H9 (cell line): ENCODE measurements at places on chromosomes 6 and 20. TPM values are rescaled to one million over a fixed set of nuclear protein-coding genes. Genes with fewer than 3 reads are reported as not detected.

DNA sequence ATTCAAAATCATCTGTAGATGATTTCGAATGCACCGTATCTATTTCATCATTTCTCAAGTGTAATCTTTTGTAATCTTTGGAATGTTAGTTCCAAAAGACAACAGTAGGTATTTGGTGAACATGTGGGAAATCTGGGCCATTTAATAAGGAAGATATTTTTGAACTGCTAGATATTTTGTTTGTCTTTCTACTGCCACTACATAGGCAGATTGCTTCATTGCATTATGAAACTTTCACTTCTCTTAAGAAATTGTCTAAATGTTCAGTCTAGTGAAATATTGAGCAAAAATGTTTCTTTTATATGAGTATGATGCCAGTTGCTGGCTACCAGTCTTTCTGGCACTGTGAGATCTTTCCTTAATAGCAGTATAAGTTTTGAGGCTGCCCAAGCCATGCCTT, 527.8 kb upstream of the RNF217 start:
- no peaks in the 10 kb centered on the region for H3K27me3 ChIP-seq
- H3K4me3 ChIP-seq, result no peak overlapping the region
- H3K4me1 ChIP-seq, result no peaks in the 10 kb centered on the region
- no peak for DNase-seq
- H3K27ac ChIP-seq, result no peak overlapping the region

DNA sequence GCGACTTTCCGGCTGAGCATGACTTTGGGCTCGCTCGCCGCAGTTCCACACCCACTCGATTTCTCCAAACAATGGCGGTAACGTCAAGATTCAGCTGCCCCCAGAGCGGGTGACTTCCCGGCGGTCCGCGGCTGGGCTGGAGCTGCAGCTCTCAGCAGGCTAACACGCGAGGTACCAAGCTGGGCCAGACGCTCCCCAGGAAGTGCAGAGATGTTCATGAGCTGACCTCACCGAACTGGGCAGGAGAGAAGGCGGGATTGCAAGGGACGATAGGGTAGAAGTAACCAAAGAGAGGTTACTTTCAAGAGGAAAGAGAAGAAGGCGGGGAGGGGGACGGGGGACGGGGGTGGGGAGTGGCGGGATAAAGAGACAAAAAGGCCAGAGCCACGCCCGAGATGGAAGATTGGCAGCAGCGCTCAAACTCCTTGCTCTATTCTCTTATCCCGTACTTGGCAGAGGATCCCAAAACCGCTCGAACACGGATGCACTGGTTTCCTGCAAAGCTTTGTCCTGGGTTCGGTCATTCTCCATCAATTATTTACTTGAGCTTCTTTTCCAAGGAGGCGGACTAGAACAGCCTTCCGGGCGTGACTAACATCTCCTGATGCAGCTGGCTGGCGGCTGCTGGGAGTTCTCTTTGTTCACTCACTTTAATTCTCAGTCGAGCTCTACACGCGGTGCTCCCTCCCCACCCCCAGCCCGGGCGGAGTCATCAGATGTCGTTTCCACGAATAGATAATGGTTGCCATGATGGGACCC, at the start of gene MTCL3:
Gene MTCL3, minus strand, starts transcription at position 626 of the 759 bp plus-strand sequence.
- H3K27me3 ChIP-seq, result no peaks in the 10 kb centered on the region
- peak; percentile 83 for DNase-seq
- H3K4me1 ChIP-seq, result no peaks in the 10 kb centered on the region
- H3K36me3 ChIP-seq, result peaks cover 6% of the 10 kb centered on the region
- H3K4me3 ChIP-seq, result peak within 1 kb of the TSS; percentile 95

Gene TSPO2
- not detected in 2 replicates for total RNA-seq

DNA sequence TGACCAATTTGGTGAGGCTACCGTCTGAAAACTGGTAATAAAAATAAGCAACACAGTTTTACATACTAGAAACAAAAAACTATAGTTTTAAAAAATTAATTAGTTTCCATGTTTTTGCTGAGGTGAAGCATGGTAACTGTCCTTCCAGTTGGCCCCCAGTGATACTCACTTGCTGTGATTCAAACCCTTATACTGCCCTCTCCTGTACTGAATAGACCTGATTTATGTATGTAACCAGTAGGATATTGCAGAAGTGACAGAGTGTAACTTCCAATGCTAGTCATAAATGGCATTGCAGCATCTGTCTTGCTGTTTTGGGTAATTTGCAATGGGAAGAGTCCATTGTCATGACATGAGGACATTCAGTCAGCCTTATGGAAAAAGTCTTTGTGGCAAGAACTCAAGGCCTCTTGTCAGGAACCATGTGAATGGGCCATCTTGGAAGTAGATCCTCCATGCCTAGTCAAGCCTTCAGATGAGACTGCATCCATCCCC, 8.9 kb upstream of the CHD6 start:
- no peak overlapping the region for H3K27ac ChIP-seq
- H3K4me3 ChIP-seq, result no peak overlapping the region
- H3K27me3 ChIP-seq, result no peaks in the 10 kb centered on the region
- no peaks in the 10 kb centered on the region for H3K4me1 ChIP-seq
- no peak for DNase-seq

GRCh38 chr20:33985280-33985679, 8.4 kb upstream of the RALY start:
- H3K4me3 ChIP-seq, result no peak overlapping the region
- no peak overlapping the region for H3K27ac ChIP-seq
- no peaks in the 10 kb centered on the region for H3K36me3 ChIP-seq
- no peaks in the 10 kb centered on the region for H3K27me3 ChIP-seq

Gene EGFL8
- 20.8 and 27.2 TPM in 2 replicates for total RNA-seq

- H3K36me3 ChIP-seq, result peaks cover 5% of the 10 kb centered on the region
- no peaks in the 10 kb centered on the region for H3K27me3 ChIP-seq
- no peak overlapping the region for H3K4me3 ChIP-seq
- H3K4me1 ChIP-seq, result no peaks in the 10 kb centered on the region
These were observed 103.0 kb downstream of the DLL1 start for GRCh38 chr6:170187669-170188566.

GRCh38 chr6:72755752-72756151, 133.9 kb downstream of the KCNQ5 start:
- no peaks in the 10 kb centered on the region for H3K4me1 ChIP-seq
- no peaks in the 10 kb centered on the region for H3K36me3 ChIP-seq
- H3K27ac ChIP-seq, result no peak overlapping the region

DNA sequence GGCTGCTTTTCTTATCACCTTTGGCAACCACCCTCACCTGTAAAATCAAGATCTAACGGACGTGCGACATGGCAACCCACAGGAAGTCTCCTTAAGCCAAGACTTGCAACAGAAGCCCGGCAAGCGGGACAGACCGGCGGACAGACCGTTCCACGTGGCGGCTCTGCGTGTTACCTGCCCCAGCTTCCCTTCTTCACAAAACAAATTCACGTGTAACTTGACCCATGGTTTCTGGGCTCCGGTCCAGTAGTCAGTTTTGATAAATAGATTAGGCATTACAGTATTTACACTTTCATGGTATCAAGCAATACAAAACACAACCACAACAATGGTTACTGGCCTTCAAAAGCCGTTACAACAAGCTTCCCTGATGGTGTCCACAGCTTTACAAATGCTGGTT, 133.8 kb downstream of the PRND start:
- no peak overlapping the region for H3K27ac ChIP-seq
- no peak overlapping the region for H3K4me3 ChIP-seq
- H3K4me1 ChIP-seq, result no peaks in the 10 kb centered on the region
- peaks cover 25% of the 10 kb centered on the region for H3K36me3 ChIP-seq
- no peaks in the 10 kb centered on the region for H3K27me3 ChIP-seq

Gene C2
- 0.66 and 0.86 TPM in 2 replicates for total RNA-seq
